ENCODE measurements at places on chromosomes 4 and X.

DNA sequence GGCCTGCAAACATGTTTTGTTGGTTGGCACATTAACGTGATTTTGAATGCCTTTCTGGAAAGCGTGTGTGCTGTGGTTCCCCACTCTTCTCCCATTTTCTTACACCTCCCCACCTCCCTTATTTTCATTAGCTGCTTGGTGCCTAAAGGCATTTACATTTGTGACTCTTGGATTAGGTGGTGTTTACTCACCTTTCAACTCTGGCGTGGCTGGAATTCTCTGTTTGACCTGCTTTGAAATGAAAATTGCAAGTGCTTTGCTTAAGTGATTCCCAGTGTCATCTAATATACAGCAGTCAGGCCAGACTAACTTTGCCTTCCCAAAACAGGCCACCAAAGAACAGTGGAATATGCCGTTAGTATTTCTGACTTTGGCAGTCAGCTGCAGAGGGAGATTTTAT lies 80.5 kb downstream of the NHSL2 start:
- DNase-seq = no peak

DNA sequence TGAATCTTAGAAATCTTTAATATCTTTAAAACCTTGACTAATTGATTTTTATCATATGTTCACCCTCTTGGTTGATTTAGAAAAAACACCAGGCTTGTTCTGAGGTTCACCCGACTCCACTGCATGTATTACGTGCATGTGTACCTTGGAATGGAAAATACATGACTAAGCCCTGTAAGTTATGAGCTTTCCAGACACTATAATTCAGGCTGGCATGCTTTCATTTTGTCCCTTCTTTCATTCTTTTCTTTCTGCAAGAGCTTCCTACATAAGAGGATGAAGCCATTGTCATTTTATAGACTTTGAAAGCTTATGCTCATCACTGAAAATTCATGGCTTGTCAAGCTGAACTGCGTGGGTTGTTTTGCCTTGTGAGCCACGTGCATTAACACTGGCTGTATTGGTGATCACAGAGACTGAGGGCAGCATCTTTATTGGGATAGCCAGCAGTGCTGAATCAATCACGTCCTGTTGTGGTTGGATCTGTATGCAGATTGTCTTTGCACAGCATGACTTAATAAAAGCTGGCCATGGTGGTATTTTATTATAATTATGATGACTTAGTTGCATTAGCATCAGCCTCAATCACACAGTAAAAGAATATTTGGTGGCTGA lies 141.9 kb downstream of the SLIT2 start:
- DNase-seq = no peak

GRCh38 chr4:103008875-103009729 lies 10.4 kb downstream of the SLC9B1 start:
- DNase-seq = no peak

DNA sequence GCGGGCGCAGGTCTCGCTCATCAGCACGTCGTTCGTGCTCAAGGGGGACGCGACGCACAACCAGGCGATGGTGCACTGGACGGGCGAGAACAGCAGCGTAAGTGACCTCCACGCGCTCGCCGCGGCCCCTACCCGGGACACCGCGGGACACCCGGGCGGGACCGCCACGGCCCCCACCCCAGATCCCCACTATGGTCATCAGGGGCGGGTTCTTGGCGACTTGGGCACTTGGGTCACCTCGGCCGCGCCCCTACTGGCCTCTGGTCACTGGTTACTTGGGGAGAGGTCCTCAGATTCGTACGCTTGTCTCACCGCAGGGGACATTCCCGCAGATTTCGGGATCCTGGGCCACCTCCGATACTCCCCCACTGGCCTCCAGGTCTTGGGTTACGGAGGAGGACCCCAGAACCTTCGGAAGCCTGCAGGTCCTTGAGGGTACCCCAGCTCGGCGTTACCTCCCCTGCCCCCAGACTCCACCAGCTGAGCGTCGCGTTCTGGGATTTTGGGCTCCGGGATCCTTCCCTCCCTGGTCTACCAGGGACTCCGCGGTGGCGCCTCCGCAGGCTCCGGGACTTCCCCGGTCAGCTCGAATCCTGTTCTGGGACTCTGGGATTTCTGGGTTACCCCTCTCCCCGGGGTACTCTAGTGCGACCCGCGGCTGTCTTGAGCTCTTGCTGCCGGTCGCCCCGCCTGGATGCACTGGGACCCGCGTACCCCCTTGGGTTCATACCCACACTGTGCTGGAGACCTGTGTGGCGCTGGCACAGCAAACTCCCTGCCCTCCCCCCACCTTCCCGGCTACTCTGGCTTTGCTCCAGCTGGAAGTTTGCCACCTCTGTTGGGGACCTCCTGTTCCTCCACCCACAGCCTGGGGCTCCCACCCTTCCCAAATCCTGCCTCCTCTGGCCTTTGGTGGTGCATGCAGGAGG lies 956 bp downstream of the SORCS2 start:
- DNase-seq = peak; percentile 40

DNA sequence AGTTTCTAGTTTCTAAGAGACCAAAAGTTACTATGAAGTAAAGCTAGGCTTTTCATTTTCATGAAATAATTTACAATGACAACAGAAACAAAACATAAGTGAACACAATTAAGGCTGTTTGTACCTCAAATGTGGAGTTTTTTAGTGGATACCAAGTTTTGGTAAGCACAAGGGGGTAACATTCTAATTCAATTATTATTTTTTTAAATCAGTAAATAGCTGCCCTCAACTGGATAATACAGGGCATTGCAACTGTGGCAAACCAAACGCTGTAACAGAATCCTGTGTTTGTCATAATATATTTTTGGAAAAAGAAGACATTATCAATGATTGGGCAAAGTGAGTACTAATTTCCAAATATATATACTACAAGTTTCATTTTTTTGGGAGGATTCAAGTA lies 150.3 kb downstream of the FBXW7 start:
- no peak for DNase-seq
